SJSA1 (cell line): ENCODE measurements at places on chromosomes 16 and 17. TPM values are rescaled to one million over a fixed set of nuclear protein-coding genes. Genes with fewer than 3 reads are reported as not detected.

DNA sequence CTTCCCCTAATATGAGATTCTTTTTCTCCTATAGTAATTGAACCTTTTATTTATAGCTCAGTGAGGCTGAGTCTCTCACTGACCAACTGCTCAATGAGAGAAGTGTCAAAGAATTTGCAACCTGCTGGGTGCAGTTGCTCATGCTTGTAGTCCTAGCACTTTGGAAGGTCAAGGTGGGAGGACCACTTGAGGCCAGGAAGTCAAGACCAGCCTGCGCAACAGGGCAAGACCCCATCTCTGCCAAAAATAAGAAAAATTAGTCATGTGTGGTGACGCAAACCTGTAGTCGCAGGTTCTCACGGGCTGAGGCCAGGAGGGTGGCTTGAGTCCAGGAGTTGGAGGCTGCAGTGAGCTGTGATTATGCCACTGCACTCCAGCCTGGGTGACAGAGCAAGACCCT lies 30.9 kb upstream of the CRYBA1 start:
- peaks cover 3% of the 10 kb centered on the region; the same call in 1 of the 2 replicates for H3K4me1 ChIP-seq
- no peak overlapping the region for H3K27ac ChIP-seq
- DNase-seq: no peak
- H3K27me3 ChIP-seq: no peaks in the 10 kb centered on the region
- H3K4me3 ChIP-seq: no peak overlapping the region

GRCh38 chr17:58335061-58335731 lies 6.6 kb upstream of the TSPOAP1 start:
- H3K4me3 ChIP-seq: no peak overlapping the region
- no peaks in the 10 kb centered on the region for H3K27me3 ChIP-seq
- no peak for DNase-seq
- peaks cover 44% of the 10 kb centered on the region for H3K4me1 ChIP-seq

DNA sequence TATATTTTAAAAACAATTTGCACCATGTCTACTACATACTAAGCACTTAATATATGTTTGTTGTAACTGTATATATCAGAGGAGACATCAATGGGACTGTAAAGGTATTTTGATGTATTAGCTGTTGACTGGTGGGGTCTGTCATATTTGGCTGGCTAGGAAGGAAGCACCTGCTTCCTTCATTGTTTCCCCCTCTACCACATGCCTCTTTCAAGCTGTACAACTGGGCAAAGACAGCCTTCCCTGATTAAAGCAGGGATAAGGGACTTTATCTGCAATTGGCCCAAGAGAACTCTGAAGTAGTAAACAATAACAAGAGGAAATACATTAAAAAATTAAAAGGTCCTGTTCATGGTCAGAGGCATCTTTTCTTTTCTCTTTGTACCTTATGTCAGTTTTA lies 5.5 kb upstream of the SLFN12L start:
- H3K4me3 ChIP-seq: no peak overlapping the region
- no peak overlapping the region for H3K27ac ChIP-seq
- DNase-seq: no peak
- no peaks in the 10 kb centered on the region for H3K27me3 ChIP-seq

DNA sequence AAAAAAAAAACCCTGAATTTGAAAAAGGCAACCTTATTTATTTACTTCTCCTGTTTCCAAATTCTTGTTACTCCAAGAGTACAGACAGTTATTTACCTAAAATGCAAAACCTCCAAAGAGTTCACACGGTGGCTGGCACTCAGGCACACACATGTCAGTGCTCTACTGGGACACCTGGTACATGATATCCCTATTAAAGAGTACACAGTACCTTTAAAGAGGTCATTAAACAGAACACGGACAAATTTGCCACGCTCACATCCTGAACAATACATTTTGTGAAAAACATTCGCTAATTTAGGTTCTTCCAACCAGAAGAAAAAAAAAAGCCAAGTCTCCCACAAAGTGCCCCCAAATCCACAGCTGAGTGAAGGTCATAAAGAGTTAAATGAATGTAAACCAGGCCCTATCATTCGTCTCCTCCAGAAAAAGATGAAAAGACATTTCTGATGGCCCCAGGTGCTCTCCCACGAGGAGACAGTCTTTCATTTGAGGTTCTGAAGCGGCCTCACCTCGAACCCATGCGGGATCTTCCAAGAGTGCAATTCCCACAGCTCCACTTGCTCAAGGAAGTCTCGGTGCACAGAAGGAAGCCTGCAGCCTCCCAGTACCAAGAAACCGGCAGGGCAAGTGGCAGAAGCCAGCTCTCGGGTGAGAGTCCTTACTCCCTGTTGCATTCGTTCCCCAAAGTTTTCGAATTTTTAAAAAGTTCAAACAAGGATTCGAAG lies 993 bp downstream of the ERN1 start:
- H3K27ac ChIP-seq: peak overlapping the region; percentile 69
- peaks cover 20% of the 10 kb centered on the region for H3K4me1 ChIP-seq
- H3K36me3 ChIP-seq: peaks cover 6% of the 10 kb centered on the region
- peak overlapping the region; percentile 96 for H3K4me3 ChIP-seq
- no peak for DNase-seq

- DNase-seq: peak; percentile 95
- H3K4me3 ChIP-seq: no peak overlapping the region
- H3K4me1 ChIP-seq: peaks cover 41% of the 10 kb centered on the region
- peak overlapping the region; percentile 95 for H3K27ac ChIP-seq
- H3K27me3 ChIP-seq: no peaks in the 10 kb centered on the region
Observed at GRCh38 chr17:78179372-78179771, 7.5 kb downstream of the TK1 start.

GRCh38 chr17:61362396-61362795 lies 37.2 kb upstream of the TBX2 start:
- H3K4me1 ChIP-seq: 0 out of 2 replicates have a peak, but pooled peaks cover 3% of the 10 kb centered on the region
- H3K4me3 ChIP-seq: no peak overlapping the region
- H3K27me3 ChIP-seq: no peaks in the 10 kb centered on the region
- no peaks in the 10 kb centered on the region for H3K36me3 ChIP-seq
- no peak for DNase-seq
- no peak overlapping the region for H3K27ac ChIP-seq

- DNase-seq: peak; percentile 61
- no peak overlapping the region for H3K4me3 ChIP-seq
- H3K27me3 ChIP-seq: no peaks in the 10 kb centered on the region
- H3K27ac ChIP-seq: no peak overlapping the region
Observed at GRCh38 chr16:70738083-70738977, 52.5 kb upstream of the MTSS2 start.

DNA sequence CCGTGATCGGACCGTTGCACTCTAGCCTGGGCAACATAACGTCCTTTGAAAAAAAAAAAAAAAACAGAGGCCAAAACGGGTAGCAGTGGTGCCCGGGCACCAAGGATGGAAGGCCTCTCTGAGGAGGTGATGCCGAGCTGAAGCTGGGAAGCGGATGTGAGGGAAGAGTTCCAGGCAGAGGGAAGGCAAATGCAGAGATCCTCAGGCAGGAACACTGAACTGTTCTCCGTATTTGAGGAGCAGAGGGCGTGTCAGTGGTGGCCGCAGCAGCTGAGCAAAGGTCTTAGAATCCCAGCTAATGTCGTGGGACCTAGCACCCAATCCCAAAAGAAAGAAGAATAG lies 656 bp upstream of the KCTD13 start:
- no peaks in the 10 kb centered on the region for H3K27me3 ChIP-seq
- peak overlapping the region; percentile 71; the same call in 1 of the 2 replicates for H3K27ac ChIP-seq
- peaks cover 14% of the 10 kb centered on the region; the same call in 1 of the 2 replicates for H3K36me3 ChIP-seq
- peaks cover 22% of the 10 kb centered on the region for H3K4me1 ChIP-seq

DNA sequence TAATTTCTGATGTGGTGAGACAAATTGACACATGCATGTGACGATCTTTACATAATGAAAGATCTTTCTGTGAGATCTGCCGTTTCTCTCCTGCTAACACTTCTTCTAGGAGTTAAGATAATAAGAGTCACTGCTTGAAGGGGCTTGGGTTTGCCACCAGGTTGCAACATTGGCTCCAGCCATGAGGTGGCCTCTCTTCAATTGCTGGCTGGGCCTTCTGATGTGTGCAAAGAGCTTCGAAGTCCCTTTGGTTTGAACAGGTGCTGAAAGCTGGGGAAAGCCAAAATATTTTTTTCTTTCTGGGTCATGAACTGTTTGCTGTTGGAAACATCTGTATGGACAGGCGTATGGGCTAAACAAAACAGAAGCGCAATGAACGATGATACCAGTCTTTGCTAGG lies 204.1 kb upstream of the SALL1 start:
- no peaks in the 10 kb centered on the region for H3K36me3 ChIP-seq
- DNase-seq: no peak
- no peaks in the 10 kb centered on the region for H3K27me3 ChIP-seq
- H3K27ac ChIP-seq: no peak overlapping the region

- no peaks in the 10 kb centered on the region for H3K36me3 ChIP-seq
- H3K27me3 ChIP-seq: peaks cover 26% of the 10 kb centered on the region
- no peak overlapping the region for H3K4me3 ChIP-seq
- H3K4me1 ChIP-seq: 0 out of 2 replicates have a peak, but pooled peaks cover 3% of the 10 kb centered on the region
Observed at GRCh38 chr17:77564278-77564920, 394.1 kb upstream of the TNRC6C start.

DNA sequence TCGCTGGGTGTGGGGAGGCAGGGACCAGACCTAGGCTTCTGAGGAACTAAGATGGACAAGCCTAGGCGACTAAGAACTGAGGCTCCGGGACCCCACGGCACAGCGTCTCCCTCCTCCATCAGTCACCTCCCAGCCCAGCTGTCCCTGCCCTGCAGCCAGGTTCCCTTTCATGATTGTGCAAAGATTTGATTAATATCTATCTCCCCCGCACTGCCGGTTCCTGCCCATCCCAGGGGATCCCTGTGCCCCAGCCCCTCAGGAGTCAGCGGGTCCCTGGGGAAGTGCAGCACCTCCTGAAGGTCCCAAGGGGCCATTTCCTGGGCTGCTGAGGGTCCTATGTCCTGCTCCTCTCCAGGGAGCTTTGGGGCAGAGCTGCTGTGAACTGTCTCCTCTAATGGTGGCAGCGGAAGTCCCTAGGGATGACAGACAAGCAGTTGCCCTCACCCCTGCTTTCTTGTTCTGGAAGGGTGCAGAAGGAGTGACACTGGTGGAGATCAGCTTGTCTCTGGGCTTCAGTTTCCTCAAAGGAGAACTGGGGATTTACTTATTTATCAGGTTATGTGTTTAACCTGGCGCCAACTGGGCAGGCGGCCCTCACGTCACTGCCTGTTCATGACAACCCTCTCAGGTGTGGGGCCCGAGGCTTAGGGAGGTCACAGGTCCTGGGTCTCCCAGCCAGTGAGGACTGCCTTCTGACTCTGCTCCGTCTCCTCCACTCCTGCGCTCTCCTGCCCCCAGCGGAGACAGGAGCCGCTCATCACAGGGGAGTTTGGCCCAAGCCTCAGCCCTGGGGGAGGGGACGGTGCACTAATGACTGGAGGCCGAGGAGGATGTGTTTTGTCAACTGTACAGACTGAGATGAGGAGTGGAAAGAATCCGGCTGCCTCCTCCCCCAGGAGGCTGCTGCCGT lies 1.9 kb upstream of the C16orf74 start:
- no peaks in the 10 kb centered on the region; the same call in 1 of the 2 replicates for H3K36me3 ChIP-seq
- H3K27me3 ChIP-seq: no peaks in the 10 kb centered on the region
- no peak overlapping the region for H3K27ac ChIP-seq
- H3K4me1 ChIP-seq: peaks cover 43% of the 10 kb centered on the region

- no peak for DNase-seq
- no peaks in the 10 kb centered on the region for H3K36me3 ChIP-seq
- no peak overlapping the region for H3K27ac ChIP-seq
- H3K27me3 ChIP-seq: no peaks in the 10 kb centered on the region; the same call in 1 of the 2 replicates
- peaks cover 6% of the 10 kb centered on the region; the same call in 1 of the 2 replicates for H3K4me1 ChIP-seq
Observed at GRCh38 chr17:52120465-52120864, 38.0 kb downstream of the CA10 start.

- no peaks in the 10 kb centered on the region for H3K36me3 ChIP-seq
- H3K4me1 ChIP-seq: peaks cover 10% of the 10 kb centered on the region
- DNase-seq: no peak
Observed at GRCh38 chr17:39943702-39944392, 16.3 kb downstream of the LRRC3C start.

DNA sequence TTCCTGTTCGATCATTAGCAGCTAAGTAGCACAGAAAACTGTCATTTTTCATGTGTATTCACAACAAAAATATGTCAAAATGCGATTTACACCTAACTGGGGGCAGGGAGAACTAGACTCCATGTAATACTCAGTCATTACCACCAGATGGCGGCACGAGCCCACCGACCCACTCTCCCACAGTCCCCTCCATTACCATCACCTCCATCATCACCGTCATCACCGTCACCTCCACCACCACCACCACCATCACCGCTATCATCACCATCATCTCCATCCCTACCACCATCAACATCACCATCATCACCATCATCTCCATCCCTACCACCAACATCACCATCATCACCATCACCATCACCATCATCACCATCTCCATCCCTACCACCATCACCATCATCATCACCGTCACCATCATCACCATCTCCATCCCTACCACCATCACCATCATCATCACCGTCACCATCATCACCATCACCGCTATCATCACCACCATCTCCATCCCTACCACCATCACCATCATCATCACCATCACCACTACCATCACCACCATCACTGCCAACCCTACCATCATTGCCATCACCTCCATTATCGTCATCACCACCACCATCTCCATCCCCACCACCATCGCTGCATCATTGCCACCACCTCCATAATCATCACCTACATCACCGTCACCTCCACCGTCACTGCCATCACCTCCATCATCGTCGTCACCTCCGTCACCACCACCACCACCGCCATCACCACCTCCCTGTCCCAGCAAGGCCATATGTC lies 14.4 kb downstream of the NDUFAF8 start:
- H3K4me3 ChIP-seq: no peak overlapping the region
- H3K27ac ChIP-seq: no peak overlapping the region
- no peaks in the 10 kb centered on the region for H3K4me1 ChIP-seq

DNA sequence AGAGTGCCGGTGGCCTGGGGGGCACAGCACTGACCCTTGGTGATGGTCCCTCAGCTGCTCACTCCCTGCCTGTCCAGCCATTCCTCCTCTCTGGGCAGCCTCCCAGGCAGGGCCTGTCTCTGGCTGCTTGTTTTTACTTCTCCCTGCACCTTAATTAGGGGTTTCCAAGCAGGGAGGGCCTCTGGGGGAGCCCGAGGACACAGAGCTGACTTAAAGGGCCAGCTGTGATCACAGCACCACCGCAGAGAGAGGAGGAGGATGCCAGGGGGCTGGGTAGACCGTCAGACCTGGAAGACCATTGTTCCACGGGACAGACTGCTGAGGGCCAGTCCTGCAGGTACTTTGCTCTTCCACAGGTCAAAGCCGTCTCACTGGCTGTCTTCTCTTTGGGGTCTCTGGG lies 1.2 kb upstream of the DPH1 start:
- H3K4me1 ChIP-seq: peaks cover 34% of the 10 kb centered on the region
- peaks cover 29% of the 10 kb centered on the region for H3K27me3 ChIP-seq
- no peak overlapping the region for H3K4me3 ChIP-seq

- peaks cover 20% of the 10 kb centered on the region for H3K4me1 ChIP-seq
- H3K27me3 ChIP-seq: peaks cover 15% of the 10 kb centered on the region
- peak within 1 kb of the TSS; percentile 25; the same call in 1 of the 2 replicates for H3K27ac ChIP-seq
- no peak for DNase-seq
Observed at GRCh38 chr17:48604770-48605329, at the start of gene HOXB6. Gene HOXB6 (minus strand): TSS chr17:48604986. CDS start chr17:48598150, 6,836 bp downstream.

Gene CES3
- not detected in 2 replicates for total RNA-seq

Gene BBS2
- total RNA-seq: 28.8 and 54.4 TPM in 2 replicates

Gene CFAP97D1
- total RNA-seq: not detected in 2 replicates

Gene TEDC2
- 22.3 and 36.3 TPM in 2 replicates for total RNA-seq

Gene ABCA3
- 0.06 TPM in 1 of 2 replicates, not detected in the other for total RNA-seq

Gene PIMREG
- total RNA-seq: 141 and 144 TPM in 2 replicates
